T-helper 17 cell (primary cell): ENCODE measurements at places on chromosomes 4 and X. TPM values are rescaled to one million over a fixed set of nuclear protein-coding genes. Genes with fewer than 3 reads are reported as not detected.

Gene SPANXC
- total RNA-seq: not detected

DNA sequence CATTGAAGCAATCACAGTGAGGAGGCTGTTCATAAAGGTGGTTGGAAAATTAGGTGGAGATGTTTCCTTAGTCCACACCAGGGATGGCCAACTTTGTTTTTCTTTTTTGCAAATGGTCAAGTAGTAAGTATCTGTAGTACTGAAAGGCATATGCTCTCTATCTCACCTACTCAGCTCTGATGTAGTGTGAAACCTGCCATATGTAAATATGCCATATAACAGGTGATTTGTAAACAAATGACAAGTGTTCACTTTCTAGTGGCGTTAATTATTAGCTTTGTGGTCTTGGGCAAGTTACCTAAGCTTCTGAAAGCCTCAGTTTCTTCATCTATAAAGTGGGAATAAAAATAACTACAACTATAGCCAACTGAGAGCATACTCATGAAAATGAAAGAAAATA lies 421.4 kb upstream of the LCORL start:
- no peak for DNase-seq
- no peaks in the 10 kb centered on the region for H3K27me3 ChIP-seq
- H3K36me3 ChIP-seq: no peaks in the 10 kb centered on the region
- H3K27ac ChIP-seq: no peak overlapping the region
- no peak overlapping the region for H3K4me3 ChIP-seq

DNA sequence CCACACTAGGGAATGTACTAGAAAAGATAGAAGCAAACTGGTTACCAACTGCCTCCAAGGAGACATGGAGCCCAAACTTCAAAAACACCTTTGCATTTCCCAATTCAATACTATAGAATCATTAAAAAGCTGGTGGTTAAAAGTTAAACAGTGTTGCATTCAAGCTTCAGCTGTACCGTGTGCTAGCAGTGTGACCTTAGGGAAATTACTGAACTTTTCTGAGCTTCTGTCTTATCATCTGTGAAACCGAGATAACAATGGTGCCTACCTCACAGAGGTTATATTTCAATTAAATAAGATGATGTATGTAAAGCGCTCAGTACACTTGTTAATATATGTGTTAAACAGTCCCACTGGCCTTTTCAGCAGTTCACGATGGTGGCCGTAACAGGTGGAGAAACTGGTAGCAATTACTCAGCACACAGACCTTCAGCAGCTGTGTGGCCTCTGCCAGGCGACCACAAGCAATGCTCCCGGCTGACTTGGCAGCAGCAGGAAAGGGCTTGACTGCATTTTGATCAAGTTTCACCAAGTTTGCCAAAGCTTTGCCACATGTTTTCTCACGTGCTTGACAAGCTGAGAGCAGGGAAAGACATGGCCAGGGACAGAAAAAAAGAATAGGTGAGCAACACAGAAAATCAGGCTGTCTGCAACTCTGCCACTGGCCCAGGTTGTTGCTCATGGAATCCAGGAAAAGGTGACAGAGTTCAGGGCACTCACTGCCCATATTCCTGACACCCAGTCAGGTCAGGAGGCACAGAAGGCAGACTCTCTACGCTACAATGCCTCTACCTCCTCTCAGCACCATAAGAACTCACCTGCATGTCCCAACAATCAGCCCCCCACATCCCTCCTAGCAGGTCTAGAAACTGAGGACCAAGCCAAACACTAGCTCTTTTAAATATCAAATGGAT lies 72.1 kb downstream of the PARM1 start:
- H3K27me3 ChIP-seq: no peaks in the 10 kb centered on the region
- no peak for DNase-seq
- H3K27ac ChIP-seq: no peak overlapping the region
- no peaks in the 10 kb centered on the region for H3K4me1 ChIP-seq
- no peaks in the 10 kb centered on the region for H3K36me3 ChIP-seq

DNA sequence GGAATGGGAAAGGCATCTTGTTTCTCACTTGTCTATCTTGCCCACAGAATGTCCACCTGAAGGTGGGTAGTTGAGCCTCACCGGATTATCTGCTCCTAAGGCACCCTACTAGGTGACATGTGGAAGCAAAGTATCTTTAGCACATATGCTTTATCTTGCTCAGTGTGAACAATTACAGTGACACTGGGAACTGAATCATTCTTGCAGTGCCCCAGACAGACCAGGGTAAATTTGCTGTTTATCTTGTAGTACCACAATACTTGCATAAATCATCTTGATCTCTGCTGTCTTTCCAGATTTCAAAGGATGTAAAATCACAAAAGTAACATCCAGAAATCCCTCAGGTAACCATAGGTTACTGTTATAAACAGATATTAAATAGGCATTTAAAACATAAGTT lies 930.0 kb upstream of the INTU start:
- no peaks in the 10 kb centered on the region for H3K27me3 ChIP-seq
- H3K27ac ChIP-seq: no peak overlapping the region
- DNase-seq: no peak
- no peak overlapping the region for H3K4me3 ChIP-seq
- no peaks in the 10 kb centered on the region for H3K36me3 ChIP-seq
